Hematopoietic multipotent progenitor cell treated with erythropoietin and hydrocortisone succinate and interleukin-3 and kit ligand, for 17 days (in vitro differentiated cells): ENCODE measurements at places on chromosomes 13 and 19.

GRCh38 chr19:1718420-1719291 is 34.6 kb upstream of the ONECUT3 start:
- DNase-seq, result no peak

DNA sequence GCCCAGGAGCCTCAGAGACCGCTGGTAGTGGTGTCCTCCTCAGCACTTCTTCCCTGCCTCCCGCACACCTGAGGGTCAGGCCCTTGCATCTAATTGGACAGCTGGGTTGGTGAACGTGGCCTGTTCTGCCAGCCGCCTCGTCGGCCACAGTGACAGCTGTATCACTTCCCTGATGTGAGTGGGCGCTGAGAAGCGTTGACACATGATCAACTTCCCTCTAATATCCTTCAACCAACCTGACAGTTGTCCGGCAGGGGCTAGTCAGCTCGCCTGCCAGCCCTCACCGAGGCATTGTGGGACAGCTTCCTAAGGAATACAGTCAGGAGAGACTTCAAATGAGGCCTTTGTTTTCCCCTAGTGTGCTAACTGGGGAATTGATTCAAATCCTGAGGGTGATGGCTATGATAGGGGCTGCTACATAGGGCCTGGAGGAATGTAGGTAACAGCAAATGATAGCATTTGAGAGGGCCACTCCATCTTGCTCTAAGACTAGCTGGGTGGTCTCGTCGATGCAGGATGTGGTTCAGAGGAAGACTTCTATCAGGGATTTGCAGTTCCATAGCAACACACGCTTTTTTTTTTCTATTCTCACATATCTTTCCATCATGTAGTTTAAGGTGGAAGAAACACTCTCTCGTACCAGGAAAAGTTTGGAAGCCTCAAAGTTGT is 230.8 kb downstream of the TSHZ3 start:
- DNase-seq, result no peak

DNA sequence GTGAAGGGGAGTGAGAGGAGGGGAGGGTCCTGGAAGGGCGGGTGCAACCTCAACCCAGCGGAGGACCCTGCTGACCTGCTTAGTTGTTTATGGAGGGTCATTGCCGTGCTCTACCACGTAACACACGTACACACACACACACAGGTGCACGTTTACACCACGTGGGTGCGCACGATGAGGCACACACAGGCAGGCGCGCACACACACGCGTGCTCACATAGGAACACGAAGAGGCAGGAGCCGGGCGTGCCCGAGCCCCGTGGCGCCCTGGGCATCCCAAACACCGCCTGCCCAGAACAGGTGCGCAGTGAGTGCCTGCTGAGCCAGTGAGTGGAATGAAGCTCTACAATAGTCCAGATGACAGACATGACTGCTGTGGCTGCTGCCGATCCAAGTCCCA is 11.2 kb upstream of the MADCAM1 start:
- no peak for DNase-seq

DNA sequence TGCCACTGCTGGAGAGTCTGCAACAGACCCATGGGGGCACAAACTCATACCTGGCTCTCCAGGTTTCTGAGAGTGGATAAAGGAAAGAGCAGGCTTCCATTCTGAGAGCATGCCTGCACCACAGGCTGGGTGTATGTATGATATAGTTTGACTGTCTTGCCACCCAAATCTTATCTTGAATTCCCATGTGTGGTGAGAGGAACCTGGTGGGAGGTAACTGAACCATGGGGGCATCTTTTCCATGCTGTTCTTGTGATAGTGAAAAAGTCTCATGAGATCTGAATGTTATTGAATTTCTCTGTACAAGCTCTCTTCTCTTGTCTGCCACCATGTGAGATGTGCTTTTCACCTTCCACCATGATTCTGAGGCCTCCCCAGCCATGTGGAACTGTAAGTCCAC is 50.2 kb downstream of the ERICH6B start:
- DNase-seq, result no peak

- DNase-seq, result no peak
These were observed 41.5 kb downstream of the ZNF787 start for GRCh38 chr19:56079609-56080008.

DNA sequence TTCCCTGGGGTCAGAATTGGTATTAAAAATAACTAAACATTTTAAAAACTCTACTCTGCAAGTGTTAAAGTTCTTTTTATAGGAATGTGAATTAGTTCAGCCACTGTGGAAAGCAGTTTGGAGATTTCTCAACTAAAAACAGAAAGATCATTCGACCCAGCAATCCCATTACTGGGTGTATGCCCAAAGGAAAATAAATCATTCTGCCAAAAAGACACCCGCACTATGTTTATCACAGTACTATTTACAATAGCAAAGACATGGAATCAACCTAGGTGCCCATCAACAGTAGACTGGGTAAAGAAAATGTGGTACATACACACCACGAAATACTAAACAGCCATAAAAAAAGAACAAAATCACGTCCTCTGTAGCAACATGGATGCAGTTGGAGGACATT is 657 bp upstream of the THSD1 start:
- no peak for DNase-seq

DNA sequence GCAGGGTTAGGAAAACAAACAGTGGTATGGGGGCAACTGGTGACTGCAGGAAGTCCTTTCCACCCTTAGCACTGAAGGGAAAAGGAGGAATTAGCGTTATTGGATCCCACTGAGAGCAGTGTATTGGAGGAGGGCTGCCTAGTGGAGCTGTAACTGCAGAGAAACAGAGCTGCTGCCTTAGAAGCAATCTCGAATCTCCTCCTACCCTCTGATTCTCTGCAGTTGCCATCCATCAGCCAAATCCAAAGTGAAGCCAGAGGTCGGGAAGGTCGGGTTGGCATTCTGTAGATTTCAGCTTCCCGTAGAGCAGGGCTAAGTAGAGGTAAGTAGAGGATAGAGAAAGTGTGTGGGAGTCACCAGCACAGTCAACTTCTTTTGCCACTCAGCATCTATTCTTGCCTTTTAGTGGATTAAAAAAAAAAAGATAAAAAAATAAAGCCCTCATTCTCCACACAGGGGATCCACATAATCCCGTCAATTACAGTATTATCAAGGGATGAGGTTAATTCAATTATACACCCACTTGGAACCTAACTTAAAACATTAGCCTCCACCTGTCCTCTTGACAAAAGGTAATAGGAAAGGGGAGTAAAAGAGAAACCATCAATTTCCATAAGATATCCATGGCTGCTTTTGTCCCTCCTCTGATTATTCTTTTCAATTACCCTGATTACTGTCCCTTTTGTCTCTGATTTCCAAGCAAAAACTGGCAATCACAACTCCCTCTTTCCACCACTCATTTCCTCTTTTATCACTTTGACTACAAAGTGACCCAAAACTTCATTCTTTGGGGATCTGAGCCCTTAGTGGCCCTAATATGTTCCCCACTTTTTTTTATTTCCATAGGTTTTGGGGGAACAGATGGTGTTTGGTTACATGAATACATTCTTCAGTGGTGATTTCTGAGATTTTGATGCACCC is 234.7 kb downstream of the RBM26 start:
- DNase-seq, result no peak

DNA sequence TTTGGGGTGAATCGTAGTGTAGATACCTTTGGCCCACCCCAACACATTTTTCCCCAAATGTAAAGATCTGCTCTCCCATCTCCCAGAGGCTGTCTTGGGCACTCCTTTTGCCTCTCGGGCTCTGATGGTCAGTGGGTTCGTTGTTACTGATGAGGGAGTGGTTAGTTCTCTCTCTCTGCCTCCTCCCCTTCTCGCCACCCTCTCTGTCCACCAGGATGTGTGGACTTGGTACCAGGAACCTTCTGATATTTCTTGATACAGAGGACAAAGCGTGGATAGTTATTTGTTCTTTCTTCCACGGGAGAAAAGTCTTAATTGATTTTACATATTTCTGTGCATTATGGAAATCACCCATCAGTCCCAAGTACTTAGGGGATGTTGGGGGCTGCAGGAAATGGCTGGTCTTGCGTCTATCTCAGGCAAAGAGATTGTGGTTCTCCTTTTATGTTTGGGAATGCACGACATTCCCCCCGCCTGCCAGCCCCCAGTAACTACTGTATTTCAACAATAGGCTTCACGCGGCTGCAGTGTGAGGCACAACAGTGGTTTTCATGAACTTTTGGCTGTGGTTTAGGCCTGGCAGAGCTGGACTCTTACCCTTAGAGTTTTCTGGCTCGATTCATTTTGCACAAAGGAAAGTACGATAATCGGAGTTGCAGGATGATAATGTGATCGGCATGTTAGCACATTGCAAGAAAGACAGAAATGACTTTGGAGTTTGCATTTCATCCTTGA is 79.0 kb upstream of the ZNF536 start:
- no peak for DNase-seq
